ENCODE measurements at places on chromosomes 6 and 20.

GRCh38 chr6:137094411-137095008, 49.7 kb upstream of the IL20RA start:
- peak; percentile 76 for DNase-seq

DNA sequence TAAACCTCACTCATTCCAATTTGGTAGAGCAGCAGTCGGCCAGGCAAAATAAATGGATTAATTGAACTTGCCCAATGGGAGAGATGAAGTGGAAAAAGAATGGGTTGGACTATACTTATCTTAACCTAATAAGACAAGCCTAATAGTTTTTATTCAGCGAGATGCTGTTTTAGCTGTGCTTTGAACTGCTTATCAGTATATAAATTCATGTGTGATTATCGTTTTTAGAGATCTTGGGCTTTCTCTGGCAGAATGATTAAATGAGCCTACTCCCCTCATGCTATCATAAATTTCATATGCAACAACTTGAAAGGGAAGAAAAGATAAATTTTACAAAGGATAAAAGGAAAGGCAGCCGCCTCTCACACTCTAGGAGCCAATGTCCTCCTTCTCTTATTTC, 59.8 kb downstream of the SNAP25 start:
- no peak for DNase-seq

- DNase-seq: no peak
These were observed 15.0 kb downstream of the PREX1 start for GRCh38 chr20:48812600-48813445.

DNA sequence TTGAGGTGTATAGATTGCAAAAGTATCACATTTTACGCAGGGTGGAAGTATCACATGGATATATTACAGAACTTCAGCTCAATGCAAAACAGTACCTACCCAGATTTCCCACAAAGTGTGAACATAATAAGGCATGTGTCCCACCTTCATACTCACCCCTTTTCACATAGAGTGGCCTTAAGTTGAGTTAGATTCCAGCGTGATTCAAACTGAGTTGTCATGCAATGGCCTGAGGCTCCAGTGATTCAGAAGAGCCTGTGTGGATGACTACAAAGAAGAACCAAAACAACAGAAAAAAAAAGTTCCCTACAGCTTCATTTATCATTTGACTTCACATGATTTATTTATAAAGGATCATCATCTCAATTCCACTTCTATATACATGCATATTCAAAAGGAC, 309.7 kb downstream of the SLC35F1 start:
- DNase-seq: no peak

- DNase-seq: no peak
These were observed 134.6 kb upstream of the EEF1E1 start for GRCh38 chr6:8236956-8237355.

DNA sequence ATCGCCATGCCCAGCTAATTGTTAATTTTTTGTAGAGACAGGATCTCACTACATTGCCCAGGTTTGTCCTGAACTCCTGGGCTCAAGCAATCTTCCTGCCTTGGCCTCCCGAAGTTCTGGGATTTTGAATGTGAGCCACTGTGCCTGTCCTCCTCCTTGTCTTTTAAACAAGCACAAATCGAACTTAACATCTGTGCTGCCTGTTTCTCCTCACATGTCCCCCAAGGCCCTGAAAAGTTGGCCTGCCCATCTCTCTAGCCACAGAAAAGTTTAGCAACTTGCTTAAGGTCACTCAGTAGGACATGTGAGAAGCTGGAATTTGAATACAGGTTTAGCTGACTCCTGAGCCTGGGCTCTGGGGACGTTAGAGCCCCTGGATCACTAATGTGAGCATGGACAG, 115.7 kb upstream of the KCNG1 start:
- DNase-seq: peak; percentile 34
